Activated CD8-positive, alpha-beta T cell treated with anti-CD3 and anti-CD28 coated beads, Interleukin-2, amount 10 ng/mL, durations not matched to agents 7 days and 5 days (primary cell): ENCODE measurements at places on chromosomes 3 and 15.
A peak's percentile ranks its signal among the peaks of the same experiment; 100 is the strongest.

- DNase-seq = no peak
These were observed 467.4 kb upstream of the BCHE start for GRCh38 chr3:166304584-166304983.

GRCh38 chr3:104519468-104520227 is 847.1 kb upstream of the ALCAM start:
- no peak for DNase-seq

- DNase-seq = peak; percentile 32
These were observed 68.5 kb downstream of the TMCO5A start for GRCh38 chr15:38002883-38003477.

DNA sequence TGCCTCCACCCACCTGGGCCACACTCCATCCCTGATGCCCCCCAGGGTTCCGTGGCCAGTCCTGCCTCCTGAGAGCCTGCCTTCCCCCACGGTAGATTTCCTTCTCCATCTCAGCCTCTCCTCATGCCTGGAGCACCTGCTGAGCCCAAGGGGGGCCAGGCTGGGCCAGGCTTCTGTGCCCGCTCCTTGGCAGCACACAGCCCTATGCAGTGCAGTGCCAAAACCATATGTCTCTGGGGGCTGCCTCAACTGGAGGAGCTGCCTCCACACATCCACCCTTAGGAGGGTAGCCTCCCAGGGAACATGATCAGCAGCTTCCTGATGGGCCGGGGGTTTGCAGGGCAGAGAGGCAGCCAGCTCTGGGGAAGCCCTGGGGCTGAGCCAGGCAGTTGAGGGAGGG is 24.6 kb upstream of the GATA2 start:
- no peak for DNase-seq

GRCh38 chr3:16480861-16481545 is 32.5 kb downstream of the RFTN1 start:
- no peak for DNase-seq

- DNase-seq = no peak
These were observed 22.5 kb upstream of the PARL start for GRCh38 chr3:183907176-183907575.

DNA sequence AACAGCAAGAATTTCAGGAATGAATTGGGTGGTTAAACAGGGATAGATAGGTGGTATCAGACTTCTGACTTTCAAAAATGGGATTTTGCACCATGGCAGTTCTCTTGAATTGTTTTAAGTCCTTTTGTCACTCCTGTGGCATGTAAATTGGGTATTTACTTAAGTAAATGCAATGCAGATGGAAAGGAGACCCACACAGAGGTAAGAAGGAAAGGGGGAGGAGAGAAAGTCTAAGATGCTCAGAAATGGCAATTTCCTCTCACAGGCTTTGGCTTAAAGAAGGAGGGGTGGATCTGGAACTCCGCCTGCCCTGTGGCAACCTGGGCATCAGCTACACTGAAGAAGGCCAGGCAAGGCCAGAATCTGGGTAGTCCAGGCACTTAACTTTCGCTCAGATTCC is 197.1 kb upstream of the UBE2E1 start:
- DNase-seq = no peak

DNA sequence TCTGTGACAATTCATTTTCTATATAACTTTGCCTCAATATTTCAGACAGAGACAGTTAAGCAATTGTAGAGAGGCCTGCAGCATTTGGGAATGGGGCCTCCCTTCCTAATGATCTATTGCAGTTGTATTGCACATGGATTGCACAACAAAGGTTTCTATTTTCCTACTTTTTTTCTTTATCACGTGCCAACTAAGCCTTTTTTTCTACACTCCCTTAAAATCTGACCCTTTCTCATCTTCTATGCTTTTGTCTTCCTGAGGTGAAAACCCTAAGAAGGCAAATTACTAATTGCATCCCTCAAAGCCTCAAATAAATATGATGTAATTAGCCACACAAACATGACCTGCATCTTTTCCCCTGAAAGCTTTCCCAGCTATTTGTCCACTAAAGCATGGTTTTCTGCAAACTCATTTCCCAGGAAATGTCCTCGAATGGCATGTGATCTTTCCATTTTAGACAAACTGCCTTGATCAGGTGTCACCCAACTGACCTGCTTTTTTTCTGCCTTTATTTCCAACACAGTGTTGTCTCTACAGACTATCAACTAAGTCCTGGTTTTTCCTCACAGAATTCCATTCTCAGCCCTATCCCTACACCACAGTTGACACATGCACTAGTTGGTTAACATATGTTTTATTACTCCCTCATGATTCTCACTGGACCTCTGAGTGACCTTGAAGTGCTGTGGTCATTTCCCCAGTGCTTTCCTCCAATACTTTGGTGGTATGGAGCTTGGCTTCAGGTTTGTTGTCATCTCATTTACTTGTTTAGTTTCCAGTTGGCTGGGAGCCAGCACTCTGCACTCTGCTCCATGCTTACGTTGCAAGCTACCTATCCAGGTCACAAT is 31.9 kb upstream of the TSC22D2 start:
- DNase-seq = no peak

DNA sequence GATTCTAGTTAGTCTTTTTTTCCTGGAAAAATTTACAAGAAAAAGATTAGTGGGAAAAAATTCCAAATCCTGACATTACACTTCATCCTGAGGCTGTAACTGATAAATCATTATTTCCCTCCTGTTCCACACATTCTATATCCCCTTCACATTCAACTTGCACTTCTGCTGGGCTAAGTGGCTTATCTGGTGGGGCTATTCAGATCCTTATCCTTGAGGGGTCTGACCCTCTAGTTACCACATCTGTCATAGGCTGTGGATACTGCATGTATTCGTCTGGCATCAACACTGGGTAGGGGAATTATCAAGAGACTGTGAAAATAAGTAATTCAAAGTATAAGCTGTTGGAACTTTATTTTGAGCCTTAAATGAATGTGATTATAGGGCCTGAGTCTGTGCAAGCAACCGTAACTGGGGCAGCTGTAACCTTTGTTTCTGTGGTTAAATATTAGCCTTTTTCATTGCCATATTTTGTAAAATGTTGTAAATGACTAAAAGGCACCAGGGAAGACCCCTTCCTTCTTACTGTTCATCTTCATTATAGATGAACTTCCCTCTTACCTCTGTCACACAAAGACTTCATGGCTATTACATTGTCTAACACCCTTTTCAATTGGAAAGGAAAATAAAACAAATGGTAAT is 28.0 kb upstream of the TEX9 start:
- no peak for DNase-seq

DNA sequence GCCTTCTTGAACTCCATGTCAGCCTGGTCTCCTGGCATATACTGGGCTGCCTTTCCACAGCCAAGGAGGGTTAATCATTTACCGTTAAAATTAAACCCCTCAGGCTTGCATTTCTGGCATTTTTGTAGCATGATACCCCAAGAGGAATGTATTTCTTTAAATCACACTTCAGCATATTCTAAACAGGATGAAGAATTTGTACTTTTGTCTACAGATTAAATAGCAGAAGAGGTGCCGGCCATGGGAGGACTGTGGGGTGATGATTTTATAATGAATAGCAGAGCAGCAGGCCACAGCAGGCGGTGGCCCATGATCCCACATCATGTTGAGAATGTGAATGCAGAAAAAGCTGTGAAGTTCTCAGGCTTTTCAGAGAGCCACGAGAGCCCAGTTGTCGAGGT is 90.2 kb downstream of the ARNT2 start:
- DNase-seq = no peak

GRCh38 chr3:151925876-151926275 is 52.4 kb downstream of the SUCNR1 start:
- no peak for DNase-seq

DNA sequence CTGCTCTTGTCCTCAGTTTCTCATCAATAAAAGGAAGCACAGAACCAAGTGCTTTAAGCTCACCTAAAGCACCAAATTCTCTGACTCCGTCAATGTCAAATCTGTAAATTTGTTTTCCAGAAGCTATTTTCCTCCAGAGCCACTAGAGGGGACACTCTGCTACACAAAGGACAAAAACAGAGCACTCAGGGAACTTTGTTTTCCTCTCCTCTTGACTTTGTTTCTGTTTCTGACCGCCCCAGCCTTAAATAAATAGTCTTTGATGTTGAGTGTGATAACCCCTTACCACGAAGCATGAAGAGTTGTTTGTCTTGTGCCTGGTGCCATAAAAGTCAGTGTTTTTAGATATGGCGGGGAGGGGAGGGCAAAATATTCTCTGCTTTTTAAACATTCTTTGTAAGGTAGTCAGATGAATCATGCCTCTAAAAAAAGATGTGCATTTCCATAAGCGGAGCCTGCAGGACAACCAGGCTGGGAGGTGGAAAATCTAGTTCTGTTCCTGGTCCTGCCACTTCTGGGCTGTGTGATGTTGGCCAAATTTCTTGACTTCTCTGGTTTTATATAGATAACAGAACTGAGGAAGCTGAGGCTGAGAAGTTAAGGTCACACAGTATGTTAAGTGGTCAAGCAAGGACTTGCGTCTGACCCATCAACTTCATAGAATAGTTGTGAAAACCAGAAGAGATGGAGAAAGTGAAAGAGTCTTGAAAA is 7.3 kb upstream of the ZBTB38 start:
- DNase-seq = peak; percentile 42

GRCh38 chr3:81245043-81245442 is 516.4 kb downstream of the GBE1 start:
- no peak for DNase-seq

DNA sequence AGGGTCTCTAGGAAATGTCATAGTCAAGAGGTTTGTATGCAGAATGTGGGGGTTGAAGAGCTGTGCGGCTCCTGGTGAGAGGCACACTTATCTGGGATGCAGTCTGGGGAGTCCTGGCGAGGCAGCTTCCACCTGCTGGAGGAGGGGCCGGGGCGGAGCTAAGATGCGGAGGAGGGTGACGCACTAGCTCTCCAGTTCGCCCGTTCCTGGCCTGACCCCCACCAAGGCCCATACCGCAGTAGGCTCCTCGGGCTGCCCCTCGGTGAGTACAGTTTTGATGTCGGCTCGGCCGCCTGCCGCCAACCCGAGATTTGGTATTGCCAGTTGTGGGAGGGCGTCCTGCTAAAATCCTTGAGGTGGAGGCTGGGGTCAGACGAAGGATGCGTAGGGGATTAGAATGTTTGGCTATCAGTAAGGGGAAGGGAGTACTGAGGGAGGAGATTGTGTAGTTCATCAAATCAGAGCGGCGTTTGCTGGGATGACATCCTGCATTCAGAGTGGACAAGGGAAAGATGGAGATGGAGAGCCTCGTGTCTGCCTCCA is at the start of gene SCG5:
TSS of gene SCG5 (plus strand) at position 194 of the 543 bp plus-strand sequence. CDS start 1,883 bp downstream, outside the sequence.
- DNase-seq = no peak

DNA sequence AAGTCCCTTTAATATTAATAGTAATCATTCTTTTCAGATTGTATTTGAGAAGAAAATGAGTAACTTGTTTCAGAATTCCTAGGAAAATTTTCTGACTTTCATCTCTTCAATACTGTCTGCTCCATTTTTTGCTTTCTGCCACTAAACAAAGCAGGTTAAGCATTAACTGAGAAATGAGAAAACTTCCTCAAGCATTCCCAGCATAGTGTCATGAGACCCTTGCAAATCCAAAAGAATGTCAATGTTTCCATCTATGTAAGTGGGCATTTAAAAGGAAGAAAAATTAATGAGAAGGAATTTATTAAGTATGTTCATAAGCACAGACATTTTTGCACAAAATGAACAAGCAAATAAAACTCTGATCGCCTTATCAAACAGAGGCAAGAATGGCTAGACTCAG is 148.0 kb upstream of the STRIT1 start:
- DNase-seq = no peak

GRCh38 chr3:140540262-140540661 is 137.6 kb upstream of the TRIM42 start:
- DNase-seq = no peak

- DNase-seq = no peak
These were observed 33.4 kb downstream of the MAGEF1 start for GRCh38 chr3:184678317-184679055.

DNA sequence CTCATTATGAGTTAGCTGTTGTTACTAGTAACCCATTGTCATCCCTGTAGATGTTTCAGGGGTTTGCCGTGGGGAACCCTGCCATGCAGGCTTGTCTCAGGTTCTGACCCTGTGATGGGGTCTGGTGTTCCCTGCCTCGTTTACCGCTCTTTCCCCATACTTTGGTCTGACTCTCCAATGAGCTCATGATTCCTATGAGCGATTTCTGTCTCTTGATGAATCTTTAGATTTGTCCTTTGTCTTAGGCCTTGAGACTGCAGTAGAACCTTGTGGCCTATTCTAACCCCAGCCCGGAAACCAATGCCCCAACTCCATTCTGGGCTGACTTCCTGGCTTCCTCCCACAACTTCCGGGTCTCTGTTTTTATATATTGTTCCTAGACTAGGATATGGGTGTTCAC is 11.3 kb upstream of the IQGAP1 start:
- peak; percentile 89 for DNase-seq

- DNase-seq = no peak
These were observed 8.7 kb downstream of the DISP2 start for GRCh38 chr15:40366457-40367370.

- no peak for DNase-seq
These were observed 84.6 kb downstream of the CD47 start for GRCh38 chr3:108006077-108006771.

DNA sequence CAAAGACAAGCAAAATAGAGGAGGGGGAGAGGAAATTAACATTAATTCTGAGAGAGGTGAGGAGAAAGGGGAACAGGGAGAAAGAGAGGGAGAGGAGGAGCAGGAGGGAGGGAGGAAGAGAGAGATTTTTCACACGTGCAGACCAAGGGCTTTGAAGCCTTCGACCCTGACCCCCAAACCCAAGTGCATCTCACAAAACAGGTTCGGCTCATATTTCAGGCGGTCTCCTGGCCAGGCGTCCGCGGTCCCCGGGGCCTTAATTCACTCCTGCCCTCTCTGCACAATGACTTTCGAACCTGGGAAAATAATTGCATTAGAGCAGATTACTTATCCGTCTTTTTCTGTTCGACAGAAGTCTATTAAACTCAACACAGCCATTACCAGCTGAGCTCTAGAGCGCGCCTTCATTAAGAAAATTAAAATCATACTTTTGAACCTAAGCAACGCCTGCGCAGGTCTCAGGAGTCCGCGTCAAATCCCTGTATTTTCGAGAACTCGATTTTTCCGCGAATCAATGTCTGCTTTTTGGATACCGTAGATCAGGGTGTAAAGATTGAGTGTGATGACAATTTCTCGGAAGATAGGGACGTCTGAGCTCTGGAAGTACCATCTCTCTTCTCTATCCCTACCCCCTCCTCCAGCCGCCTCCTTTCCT is 220.7 kb downstream of the MEIS2 start:
- no peak for DNase-seq

DNA sequence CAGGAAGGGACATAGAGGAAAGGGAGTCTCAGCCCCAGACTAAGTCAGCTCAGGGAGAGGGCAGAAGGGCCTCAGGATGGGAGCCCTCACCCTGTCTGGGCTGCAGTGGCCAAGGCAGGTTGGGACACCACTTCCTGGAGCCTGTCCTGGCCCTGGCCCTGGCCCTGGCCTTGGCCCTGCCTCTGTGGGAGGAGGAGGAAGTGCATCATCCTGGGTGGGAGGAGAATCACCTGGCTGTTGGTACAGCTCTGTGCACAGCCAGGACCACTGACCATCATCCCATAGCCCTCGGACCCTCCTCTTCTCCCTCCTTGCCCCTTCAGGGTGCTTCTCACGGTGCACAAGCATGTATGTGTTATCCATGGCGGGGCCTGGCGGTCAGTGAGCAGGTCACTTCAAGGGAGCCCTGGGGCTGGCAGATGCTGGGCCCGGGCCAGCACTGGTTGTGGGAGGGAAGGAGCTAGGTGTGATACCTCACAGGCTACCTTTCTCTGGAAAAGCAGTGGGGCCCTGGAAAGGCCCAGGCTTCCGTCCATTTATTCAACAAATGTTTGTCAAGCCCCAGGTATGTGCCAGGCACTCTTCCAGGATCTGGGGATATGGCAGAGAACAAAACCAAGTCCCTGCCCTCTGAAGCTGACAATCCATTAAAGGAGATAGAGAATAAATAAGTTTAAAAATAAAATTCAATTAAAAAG is 8.2 kb upstream of the APEH start:
- no peak for DNase-seq

- no peak for DNase-seq
These were observed 29.9 kb downstream of the CRABP1 start for GRCh38 chr15:78370013-78370412.
